ENCODE measurements at places on chromosomes 3 and 15. TPM values are rescaled to one million over a fixed set of nuclear protein-coding genes. Genes with fewer than 3 reads are reported as not detected.

Gene ACKR4
- total RNA-seq: 8.1 TPM

Gene NR2E3
- 0.83 TPM for total RNA-seq

Gene HDGFL3
- total RNA-seq: 69.4 TPM

Gene GPR87
- 1.2 TPM for total RNA-seq

Gene UROC1
- not detected for total RNA-seq

Gene CACNA2D2
- not detected for total RNA-seq

Gene LDHAL6B
- total RNA-seq: not detected

Gene GMNC
- total RNA-seq: 0.29 TPM

Gene ZNF774
- total RNA-seq: 10.4 TPM

Gene RBMS3
- total RNA-seq: 1.3 TPM

Gene SNX22
- total RNA-seq: 1.3 TPM

Gene ABHD14A
- 6.6 TPM for total RNA-seq

Measured in Calu3 (cell line).